Natural killer cell treated with Interleukin-12 subunit alpha and Interleukin-12 subunit beta and Interleukin-15 and Interleukin-18, amount 100 ng/mL, for 72 hours (primary cell): ENCODE measurements at places on chromosomes 7 and 10. TPM values are rescaled to one million over a fixed set of nuclear protein-coding genes. Genes with fewer than 3 reads are reported as not detected.

DNA sequence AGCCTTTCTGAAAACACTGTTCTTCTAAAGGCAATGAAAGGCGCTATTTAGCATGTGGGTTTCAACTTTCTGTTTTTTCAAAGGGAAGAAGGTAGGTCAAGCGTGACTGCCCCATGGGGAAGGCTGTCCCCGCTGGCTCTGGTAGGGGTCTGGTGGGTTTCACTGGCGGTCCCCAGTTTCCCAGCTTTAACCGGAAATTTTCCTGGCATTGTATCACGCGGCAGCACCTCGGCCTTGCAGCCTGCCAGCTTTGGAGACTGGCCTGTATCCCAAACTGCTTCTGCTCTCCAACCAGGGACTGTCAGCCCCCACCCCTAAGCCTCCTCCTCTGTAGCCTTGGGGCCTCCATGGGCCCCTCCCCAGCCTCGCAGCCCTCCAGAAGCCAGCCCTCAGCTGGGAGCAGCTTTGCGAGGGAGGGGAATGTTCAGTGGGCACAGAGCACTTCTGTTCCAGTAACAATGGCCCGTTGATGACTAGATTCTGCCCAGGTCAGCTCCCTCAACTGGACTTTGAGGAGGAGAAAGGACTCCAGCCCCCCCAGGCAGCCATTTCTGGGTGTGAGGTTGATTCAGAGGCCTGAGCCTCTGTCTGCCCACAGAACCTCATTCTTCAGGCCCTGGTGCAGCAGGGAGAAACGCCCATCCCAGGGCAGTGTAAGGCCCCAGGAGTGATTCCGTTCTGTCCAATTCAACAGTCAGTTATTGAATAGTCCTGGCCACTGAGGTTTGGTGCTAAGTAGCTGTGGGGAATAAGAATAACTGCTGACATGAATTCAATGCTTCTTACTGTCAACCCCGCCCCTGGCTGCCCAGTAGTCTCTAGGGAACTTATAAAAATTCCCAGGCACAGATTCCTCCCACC, 17.1 kb downstream of the CHST3 start:
- no peaks in the 10 kb centered on the region for H3K36me3 ChIP-seq
- no peak overlapping the region for H3K4me3 ChIP-seq
- no peak for DNase-seq

- no peak for DNase-seq
- H3K27me3 ChIP-seq: no peaks in the 10 kb centered on the region
- peaks cover 17% of the 10 kb centered on the region for H3K4me1 ChIP-seq
- peak overlapping the region; percentile 83 for H3K27ac ChIP-seq
Observed at GRCh38 chr7:100678291-100678984, 4.9 kb downstream of the GNB2 start.

DNA sequence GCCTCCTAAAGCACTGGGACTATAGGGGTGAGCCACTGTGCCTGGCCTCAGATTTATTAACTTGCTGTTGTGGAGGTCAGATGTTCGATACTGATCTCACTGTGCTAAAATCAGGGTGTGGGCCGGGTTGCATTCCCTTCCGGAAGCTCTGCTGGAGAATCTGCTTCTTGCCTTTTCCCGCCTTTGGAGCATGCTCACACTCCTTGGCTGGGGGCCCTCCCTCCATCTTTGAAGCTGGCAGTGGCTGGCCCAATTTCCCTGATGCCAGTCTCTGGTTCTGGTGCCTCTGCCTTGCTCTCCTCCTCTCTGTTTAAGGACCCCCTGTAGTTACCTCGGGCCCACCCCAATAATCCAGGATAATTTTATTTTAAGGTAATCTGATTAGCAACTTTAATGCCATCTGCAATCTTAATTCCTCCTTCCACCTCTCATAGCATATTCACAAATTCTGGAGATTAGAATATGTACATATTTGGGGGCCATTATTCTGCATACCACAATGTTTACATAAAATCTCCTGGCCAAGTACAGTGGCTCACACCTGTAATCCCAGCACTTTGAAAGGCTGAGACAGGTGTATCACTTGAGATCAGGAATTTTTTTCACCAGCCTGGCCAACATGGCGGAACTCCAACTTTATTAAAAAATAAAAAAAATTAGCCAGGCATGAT, 7.9 kb upstream of the PITRM1 start:
- H3K4me1 ChIP-seq: no peaks in the 10 kb centered on the region
- DNase-seq: no peak
- no peak overlapping the region for H3K27ac ChIP-seq
- H3K4me3 ChIP-seq: no peak overlapping the region

GRCh38 chr10:101875068-101875688, 31.6 kb upstream of the KCNIP2 start:
- no peak for DNase-seq
- H3K27me3 ChIP-seq: no peaks in the 10 kb centered on the region
- H3K4me3 ChIP-seq: no peak overlapping the region
- peaks cover 18% of the 10 kb centered on the region for H3K4me1 ChIP-seq
- peak overlapping the region; percentile 1 for H3K27ac ChIP-seq
- H3K36me3 ChIP-seq: no peaks in the 10 kb centered on the region

MRPS24 gene
- 95.3 TPM for total RNA-seq

DNA sequence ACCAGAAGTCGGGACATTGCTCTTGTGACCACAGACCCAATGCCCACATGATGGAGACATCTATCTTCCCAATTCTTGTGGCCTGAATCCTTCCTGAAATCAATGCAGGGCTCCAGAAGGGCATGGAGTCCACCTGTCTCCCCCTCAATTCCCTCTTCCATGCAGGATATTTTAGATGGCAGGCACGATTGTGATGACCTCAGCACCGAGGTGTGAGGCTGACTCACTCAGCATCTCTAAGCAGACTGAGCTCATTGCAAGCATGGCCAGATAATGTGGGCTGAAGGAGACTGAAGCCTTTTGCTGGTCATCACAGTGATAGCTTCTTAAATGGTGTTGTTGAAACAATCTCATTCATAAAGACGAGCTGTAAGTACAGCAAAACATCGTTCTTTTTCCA, 374.9 kb upstream of the PODXL start:
- DNase-seq: no peak
- H3K36me3 ChIP-seq: no peaks in the 10 kb centered on the region
- no peaks in the 10 kb centered on the region for H3K4me1 ChIP-seq

GRCh38 chr10:95211606-95212279, 17.7 kb downstream of the ACSM6 start:
- DNase-seq: no peak
- H3K4me1 ChIP-seq: no peaks in the 10 kb centered on the region

ANKRD61 gene
- not detected for total RNA-seq

PLPP4 gene
- not detected for total RNA-seq

GRCh38 chr7:41964849-41965745, 262.2 kb upstream of the INHBA start:
- no peaks in the 10 kb centered on the region for H3K4me1 ChIP-seq
- no peak overlapping the region for H3K4me3 ChIP-seq
- no peak for DNase-seq
- H3K27ac ChIP-seq: no peak overlapping the region
- no peaks in the 10 kb centered on the region for H3K36me3 ChIP-seq

DNA sequence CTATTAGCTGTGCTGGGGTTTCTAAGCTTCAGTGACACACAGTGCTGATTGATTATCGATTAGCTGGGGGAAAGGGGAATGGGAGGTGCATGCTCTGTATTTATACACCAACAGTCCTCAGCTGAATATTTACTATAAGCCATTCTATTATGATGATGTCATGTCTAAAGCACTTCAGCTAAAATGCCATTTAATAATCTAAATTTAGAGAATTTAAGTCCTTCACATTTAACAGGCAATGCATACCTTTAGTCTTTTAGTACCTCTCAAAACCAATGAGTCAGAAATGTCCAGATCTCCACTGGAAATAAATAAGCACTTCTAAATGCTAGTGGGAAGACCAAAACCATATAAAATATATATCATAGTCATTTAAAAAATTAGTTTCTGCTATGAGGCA, 24.6 kb downstream of the RPP38 start:
- no peaks in the 10 kb centered on the region for H3K27me3 ChIP-seq
- H3K27ac ChIP-seq: no peak overlapping the region
- no peaks in the 10 kb centered on the region for H3K36me3 ChIP-seq
- peaks cover 3% of the 10 kb centered on the region for H3K4me1 ChIP-seq
- no peak for DNase-seq
